ENCODE measurements at places on chromosomes 5 and 9.

GRCh38 chr5:104184264-104184663, 621.7 kb upstream of the NUDT12 start:
- H3K4me3 ChIP-seq, result no peak overlapping the region
- DNase-seq, result no peak
- H3K27ac ChIP-seq, result no peak overlapping the region
- H3K36me3 ChIP-seq, result peaks cover 26% of the 10 kb centered on the region

GRCh38 chr9:98929071-98929470, 14.6 kb upstream of the COL15A1 start:
- H3K36me3 ChIP-seq, result no peaks in the 10 kb centered on the region
- no peaks in the 10 kb centered on the region for H3K27me3 ChIP-seq
- no peak overlapping the region for H3K4me3 ChIP-seq
- no peak for DNase-seq
- no peak overlapping the region for H3K27ac ChIP-seq

- H3K27ac ChIP-seq, result no peak overlapping the region
- no peaks in the 10 kb centered on the region for H3K27me3 ChIP-seq
- no peaks in the 10 kb centered on the region for H3K4me1 ChIP-seq
- no peak for DNase-seq
These were observed 481.9 kb downstream of the ZNF608 start for GRCh38 chr5:124264499-124264898.

DNA sequence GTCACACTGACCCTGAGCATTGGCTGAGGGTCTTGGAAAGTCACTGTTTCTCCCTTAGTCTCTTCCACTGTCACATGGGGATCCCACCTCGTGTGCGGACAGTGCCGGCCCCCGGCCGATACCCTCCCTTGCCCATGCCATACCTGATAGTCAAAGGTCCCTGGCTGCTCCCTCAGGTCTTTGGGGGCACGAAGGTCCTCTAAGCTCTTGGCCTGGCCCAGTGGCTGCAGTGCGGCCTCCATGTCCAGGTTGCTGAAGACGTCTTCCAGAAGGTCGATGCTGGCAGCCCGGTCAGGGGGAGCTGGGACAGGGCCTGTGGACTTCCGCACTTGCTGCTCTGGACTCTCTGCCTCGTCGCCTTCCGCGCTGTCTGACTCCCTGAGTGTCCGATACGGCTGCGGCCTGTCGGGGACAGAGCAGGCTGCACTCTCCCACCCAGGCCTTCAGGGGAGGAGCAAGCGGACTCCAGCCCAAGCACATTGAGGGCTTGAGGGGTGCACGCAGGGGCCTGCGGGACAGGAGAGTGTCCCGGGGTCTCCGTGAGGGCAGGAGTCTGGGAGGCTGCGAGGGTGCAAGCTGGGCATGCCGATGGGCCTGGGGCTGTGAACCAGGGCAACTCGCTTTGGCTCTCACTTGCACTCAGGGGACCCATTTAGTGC, 27.6 kb downstream of the CRB2 start:
- H3K36me3 ChIP-seq, result no peaks in the 10 kb centered on the region
- peak overlapping the region; percentile 87 for H3K27ac ChIP-seq
- H3K4me3 ChIP-seq, result peak overlapping the region; percentile 44
- no peak for DNase-seq
- H3K4me1 ChIP-seq, result peaks cover 19% of the 10 kb centered on the region

- DNase-seq, result no peak
- no peaks in the 10 kb centered on the region for H3K27me3 ChIP-seq
- no peak overlapping the region for H3K27ac ChIP-seq
- H3K4me1 ChIP-seq, result no peaks in the 10 kb centered on the region
- no peaks in the 10 kb centered on the region for H3K36me3 ChIP-seq
- H3K4me3 ChIP-seq, result no peak overlapping the region
These were observed 655.2 kb upstream of the FAM174A start for GRCh38 chr5:99879791-99880511.

GRCh38 chr9:126058591-126058990, 268.0 kb upstream of the MVB12B start:
- no peak overlapping the region for H3K4me3 ChIP-seq
- H3K4me1 ChIP-seq, result peaks cover 16% of the 10 kb centered on the region
- H3K27ac ChIP-seq, result peak overlapping the region; percentile 64
- DNase-seq, result no peak

GRCh38 chr9:135217836-135218235, 130.4 kb downstream of the OLFM1 start:
- no peak overlapping the region for H3K27ac ChIP-seq
- H3K4me3 ChIP-seq, result no peak overlapping the region
- no peak for DNase-seq

DNA sequence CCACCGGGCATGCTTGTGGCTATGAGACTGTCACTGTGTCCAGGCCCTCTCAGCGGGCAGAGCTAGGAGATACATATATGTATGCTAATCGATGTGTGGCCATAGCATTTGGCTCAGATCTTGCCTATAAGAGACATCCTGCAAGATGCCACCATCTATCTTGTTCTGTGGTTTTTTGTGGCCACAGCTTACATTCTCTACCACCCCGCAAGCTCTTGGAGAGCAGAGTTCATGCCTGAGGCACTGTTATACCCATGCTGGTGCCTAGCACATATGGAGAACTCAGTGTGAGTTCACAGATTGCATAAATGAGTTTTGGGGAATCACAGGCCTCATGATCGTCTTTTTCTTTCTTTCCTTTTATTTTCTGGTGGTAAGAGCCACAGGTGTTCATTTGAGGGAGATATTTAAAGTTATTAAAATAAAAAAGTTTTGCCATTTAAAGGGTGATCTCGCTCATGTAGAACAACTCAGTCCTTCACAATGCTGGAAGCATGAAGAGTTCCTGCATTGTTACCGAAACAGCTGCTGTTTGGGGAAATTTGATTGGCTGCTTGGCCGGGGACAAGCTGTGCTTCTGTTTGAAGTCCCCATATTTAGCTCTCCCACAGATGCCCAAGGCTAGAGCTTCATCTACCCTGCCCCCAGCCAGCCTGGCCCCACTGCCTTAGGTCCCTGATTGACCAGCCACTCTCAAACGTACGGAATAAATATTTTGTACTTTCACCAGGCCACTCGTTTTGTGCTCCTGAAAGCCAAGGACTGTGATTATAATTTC, 169.2 kb upstream of the MAP1B start:
- no peaks in the 10 kb centered on the region for H3K27me3 ChIP-seq
- no peak overlapping the region for H3K27ac ChIP-seq
- DNase-seq, result no peak
- no peaks in the 10 kb centered on the region for H3K36me3 ChIP-seq

- no peaks in the 10 kb centered on the region for H3K27me3 ChIP-seq
- peaks cover 9% of the 10 kb centered on the region for H3K4me1 ChIP-seq
- no peak for DNase-seq
- no peak overlapping the region for H3K27ac ChIP-seq
- no peak overlapping the region for H3K4me3 ChIP-seq
- H3K36me3 ChIP-seq, result peaks cover 6% of the 10 kb centered on the region
These were observed 182.7 kb downstream of the PIK3R1 start for GRCh38 chr5:68398146-68398812.

- H3K4me1 ChIP-seq, result peaks cover 22% of the 10 kb centered on the region
- H3K4me3 ChIP-seq, result no peak overlapping the region
- no peak for DNase-seq
- no peaks in the 10 kb centered on the region for H3K27me3 ChIP-seq
- no peaks in the 10 kb centered on the region for H3K36me3 ChIP-seq
These were observed 401.8 kb downstream of the ARHGEF28 start for GRCh38 chr5:74027732-74028338.
